ENCODE measurements at places on chromosomes 4 and X.
A peak's percentile ranks its signal among the peaks of the same experiment; 100 is the strongest.

DNA sequence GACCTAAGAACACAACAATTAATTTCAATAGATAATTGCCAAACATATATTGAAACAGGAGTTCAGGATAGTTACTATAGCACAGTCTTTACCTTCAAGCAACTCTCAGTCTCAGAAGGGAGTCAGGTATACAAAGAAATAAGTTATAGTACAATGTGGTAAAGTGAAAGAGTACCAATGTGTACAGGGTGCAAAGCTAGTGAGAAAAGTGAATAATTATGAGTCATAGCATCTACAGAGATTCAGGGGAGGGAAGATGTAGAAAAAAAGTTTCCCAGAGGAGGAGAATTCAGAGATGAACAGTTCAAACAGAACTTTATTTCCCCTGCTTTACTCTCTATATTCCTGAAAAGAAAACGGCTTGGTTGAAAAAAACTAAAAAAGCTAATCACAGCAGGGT, 22.7 kb upstream of the DKK2 start:
- no peak for DNase-seq

GRCh38 chr4:11474146-11474545, 45.5 kb upstream of the HS3ST1 start:
- DNase-seq: no peak

DNA sequence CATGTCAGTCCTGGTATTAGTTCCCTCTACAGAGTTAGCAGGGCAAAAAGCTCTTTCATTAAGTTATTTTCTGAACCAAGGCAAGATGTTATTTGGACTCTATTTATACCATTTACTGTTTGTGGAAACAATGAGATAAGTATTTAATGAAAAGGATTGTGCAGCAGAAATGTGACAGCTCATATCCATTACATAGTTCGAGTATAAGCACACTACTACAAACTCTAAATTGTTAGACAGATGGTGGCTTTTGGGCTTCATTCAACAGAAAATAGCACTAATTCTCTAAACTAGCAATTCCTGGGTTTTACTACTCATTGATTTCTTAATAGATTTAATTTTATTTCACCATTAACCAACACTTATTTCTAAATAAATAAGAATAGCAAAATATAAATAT, 95.2 kb upstream of the ANK2 start:
- no peak for DNase-seq

GRCh38 chr4:82496349-82496748, 65.4 kb downstream of the TMEM150C start:
- DNase-seq: no peak

DNA sequence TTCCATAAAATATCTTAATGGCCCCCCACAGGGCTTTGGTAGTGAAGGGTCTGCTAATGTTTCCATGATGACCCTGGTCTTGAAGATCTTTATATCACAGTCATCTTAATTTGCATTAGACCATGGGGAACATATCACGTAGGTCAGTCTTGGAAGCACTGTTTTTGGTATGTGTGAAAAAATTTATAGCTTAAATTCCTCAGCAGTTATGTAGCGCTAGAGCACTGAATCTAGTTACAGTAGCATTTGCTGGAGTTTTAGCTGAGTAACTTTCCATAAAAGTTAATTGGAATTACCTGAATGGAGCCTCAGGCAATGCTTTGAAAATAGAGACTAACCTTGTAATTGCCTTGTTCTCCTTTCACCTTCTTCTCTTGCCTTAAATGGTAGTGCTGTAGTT, 648.8 kb downstream of the IQCM start:
- no peak for DNase-seq

DNA sequence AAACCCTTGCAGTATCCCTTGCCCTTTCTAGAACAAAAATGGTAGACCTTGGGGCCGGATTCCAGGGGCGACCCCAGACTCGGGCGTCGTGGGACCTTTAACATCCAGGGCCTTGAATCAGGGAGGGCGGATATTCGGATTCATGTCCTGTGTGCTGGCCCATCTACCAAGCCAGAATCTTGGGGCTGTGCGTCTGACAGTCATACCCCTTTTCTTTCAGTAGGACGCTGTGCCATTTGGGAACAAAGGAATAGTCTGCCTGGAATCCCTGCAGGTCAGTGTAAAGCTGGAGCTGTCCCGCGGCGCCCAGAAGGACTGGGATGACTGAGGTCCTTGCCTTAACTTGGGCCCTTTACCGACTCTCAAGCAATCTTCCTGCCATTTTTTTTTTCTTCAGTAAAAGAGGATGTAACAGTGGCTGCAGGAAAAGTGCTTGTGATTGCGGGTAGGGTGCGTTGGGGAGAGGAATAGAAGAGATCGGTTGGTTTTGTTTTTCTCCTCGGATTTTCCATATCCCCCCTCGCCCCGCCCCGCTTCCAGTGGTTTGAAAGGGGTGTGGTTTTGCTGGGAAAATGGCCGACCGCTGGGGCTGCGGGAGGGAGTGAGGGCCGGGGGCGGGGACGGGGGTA, 518 bp downstream of the ARMCX1 start:
- DNase-seq: peak; percentile 17

DNA sequence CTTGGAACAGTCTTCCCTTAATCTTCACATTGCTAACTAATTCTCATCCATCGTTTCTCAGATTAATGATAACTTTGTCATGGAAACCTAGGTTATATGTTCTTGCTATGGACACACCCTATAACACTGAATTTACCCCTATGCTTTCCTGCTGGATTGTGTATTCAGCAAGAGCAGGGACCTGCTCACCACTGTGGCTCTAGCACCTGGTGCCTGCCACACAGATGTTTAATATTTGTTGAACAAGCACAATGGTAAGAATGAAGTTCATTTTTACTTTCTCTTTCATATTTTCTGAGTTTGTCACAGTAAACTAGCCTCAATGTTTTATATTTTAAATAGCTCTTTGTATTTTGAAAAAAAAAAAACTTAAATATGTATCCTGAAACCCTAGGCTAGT, 734.0 kb upstream of the DIAPH2 start:
- DNase-seq: no peak

DNA sequence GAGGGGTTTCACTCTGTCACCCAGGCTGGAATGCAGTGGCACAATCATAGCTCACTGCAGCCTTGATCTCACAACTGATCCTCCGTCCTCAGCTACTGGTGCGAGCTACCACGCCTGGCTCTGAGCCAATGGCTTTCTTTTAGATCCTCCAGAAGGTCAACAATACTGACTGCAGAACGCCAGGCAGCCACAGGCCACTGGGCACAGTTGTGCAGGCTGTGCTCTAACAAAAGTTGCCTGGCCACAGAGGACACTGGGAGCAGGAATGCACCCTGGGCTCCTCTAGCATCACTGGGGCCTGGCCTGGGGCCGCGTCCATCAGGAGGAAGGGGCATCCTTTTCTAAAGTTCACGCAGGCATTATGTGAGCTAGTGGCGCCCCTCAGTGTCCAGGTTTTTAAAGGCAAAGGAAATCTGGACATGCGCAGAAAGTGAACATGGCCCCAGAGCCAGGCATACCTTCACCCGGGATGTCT, 14.9 kb upstream of the PORCN start:
- DNase-seq: no peak

GRCh38 chr4:1403177-1403583, 3.1 kb downstream of the NKX1-1 start:
- no peak for DNase-seq

DNA sequence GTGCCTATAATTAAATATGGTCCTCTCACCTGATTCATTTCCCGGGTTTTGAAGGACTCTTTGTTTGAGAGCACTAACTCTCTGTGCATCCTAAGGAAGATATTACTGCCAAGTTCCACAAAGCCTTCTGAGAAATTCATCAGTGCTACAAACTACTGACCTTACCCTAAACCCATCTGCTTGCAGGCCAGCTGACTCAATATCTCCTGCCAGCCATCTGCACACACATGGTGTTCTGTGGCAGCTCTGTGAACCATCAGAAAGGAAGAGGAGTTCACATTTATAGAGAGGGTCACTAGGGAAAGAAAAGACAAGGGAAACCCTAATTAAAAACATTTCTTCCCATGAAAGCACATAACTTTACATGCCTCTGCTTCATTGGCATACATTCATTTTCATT, 156.7 kb downstream of the ATP10D start:
- DNase-seq: no peak

GRCh38 chr4:2341261-2341841, 77.1 kb downstream of the ZFYVE28 start:
- no peak for DNase-seq

GRCh38 chr4:24793219-24794005, 2.0 kb upstream of the SOD3 start:
- no peak for DNase-seq

DNA sequence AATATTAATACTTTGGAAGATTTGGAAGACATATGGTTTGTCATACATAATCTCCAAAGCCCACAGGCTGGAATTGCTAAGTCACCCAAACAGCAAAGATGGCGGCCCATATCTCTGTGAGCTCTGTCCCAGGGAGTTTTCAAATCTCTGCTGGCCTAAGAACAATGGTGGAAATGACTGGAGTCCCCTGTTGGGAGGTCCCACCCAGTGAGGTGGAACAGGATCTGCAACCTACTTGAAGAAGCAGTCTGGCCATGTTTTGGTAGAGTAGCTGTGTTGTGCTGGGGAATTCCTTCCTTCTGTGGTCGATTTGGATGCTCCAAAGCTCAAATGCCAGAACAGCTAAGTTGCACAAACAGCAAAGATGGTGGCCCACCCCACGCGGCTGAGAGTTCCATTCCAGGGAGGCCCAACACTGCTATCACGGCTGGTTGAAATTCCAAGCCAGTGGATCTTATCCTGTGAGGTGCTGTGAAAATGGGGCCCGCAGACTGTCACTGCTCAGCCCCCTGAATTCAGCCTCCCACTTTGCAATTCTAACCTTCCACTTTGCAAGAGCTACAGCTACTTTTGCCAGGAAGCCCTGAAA, 3.2 kb upstream of the UGT2B7 start:
- DNase-seq: no peak

- DNase-seq: no peak
Observed at GRCh38 chr4:76357981-76358380, 51.4 kb downstream of the STBD1 start.

DNA sequence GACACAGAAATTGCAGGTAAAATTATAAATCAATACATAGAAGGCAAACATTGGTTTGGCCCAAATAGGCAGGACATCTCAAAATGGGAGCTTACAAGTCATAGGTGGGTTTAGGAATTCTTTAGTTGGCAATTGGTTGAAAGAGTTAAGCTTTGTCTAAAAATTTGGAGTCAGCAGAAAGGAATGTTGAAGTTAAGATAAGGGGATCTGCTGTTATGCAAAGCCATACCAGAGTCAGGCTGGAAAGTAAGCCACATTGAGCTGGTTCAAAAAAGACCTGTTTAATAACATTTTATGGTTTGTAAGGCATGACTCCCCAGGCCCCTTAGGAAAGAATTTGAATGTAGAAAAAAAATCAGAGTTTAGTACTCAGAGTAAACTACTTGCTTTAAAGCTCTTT, 92.6 kb downstream of the IL13RA2 start:
- DNase-seq: peak; percentile 2

GRCh38 chrX:2526390-2526789, 25.6 kb upstream of the DHRSX start:
- no peak for DNase-seq

DNA sequence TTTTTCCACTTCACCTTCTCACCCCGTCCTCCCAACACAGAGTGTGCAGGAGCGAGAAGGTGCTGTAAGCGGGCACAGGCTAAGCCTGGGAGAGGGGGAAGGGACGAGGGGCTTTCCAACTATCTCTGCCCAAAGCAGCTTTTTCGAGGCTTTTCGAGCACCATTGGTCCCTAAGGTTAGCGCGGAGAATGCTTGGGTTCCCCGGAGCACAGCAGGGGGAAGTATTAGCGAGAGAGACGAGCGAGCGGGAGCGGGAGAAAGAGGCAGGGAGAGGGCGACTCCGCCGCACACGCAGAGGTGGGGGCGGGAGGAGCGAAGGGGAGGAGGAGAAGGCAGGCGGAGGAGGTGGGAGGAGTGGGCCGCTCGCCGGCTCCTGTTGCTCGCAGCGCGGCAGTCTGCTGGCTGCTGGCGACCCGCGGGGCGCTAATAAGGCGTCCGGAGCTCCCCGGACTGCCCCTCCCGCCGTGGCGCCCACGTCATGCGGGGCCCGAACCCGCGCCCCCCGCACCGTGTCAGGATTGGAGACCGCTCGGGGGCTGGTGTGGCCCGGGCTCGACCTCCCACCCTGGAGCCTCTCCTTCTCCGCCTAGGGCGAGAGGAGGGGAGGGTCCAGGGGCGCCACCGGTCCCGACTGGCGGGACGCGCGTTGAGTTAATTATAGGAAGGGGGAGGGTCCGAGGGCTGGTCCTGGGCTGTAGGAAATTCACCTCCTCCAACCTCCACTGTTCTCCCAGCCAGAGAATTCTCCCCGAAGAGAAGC, at the start of gene ADAMTS3:
TSS of gene ADAMTS3 (minus strand) at position 263 of the 760 bp plus-strand sequence. CDS start 459 bp downstream, outside the sequence.
- no peak for DNase-seq

GRCh38 chrX:108199691-108200090, 108.1 kb downstream of the ATG4A start:
- peak; percentile 0 for DNase-seq
